ENCODE measurements at places on chromosomes 13 and 19.
A peak's percentile ranks its signal among the peaks of the same experiment; 100 is the strongest.

DNA sequence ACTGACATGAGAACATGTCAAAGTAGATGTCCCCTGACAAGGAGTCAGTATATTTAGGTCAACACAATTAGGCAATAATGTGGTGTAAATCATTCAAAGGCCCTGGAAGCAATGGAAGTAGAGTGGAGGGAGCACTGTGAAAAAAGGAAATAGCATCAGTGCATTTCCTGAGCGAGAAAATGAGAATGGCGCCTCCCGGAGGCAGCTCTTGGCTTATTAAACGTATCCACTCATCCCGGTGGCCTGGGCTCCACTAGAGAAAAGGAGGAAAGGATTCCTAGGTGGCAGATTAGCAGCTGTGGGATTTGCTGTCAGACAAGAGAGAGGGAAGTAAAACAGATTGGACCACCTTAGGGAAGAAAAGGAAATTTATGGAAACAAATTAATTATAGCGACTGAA is 173.7 kb upstream of the TMTC4 start:
- DNase-seq, result no peak

GRCh38 chr19:14368011-14368513 is 13.2 kb upstream of the ADGRE5 start:
- no peak for DNase-seq

GRCh38 chr19:18913466-18913865 is 5.7 kb downstream of the COPE start:
- DNase-seq, result no peak

GRCh38 chr19:51688671-51689571 is 4.2 kb upstream of the SPACA6 start:
- DNase-seq, result peak; percentile 99

- DNase-seq, result no peak
Measured at GRCh38 chr13:36210738-36211137, 3.6 kb downstream of the SOHLH2 start.

DNA sequence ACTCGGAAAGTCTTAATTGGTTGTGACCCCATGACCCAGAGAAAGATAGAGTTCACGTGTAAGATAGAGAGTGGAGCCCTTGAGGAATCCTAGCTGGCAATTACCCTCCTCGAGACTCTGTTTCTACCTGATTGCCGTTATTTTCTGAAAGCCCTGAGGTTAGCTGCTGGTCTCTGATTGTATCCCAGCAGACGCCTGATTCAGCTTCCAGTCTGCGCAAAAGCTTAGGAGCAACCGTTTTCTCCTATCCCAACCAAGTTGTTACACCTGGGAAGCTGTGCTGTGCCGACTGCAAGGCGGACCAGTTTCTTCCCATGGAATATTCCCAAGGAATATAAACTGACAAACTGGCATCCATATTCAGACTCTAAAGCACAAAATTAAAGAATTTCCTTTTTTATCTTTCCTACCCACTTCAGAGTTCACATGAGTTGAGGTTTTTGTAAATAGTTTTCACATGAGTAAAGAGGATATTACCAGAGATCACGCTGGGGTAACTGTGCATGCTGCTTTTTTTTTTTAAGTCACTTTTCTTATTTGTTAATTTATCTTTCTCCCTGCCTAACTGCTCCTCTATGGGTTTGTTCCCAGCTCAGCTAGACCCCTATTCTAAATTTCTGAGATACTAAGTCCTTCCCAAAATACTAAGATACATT is 1.5 kb upstream of the TRPC4 start:
- no peak for DNase-seq

DNA sequence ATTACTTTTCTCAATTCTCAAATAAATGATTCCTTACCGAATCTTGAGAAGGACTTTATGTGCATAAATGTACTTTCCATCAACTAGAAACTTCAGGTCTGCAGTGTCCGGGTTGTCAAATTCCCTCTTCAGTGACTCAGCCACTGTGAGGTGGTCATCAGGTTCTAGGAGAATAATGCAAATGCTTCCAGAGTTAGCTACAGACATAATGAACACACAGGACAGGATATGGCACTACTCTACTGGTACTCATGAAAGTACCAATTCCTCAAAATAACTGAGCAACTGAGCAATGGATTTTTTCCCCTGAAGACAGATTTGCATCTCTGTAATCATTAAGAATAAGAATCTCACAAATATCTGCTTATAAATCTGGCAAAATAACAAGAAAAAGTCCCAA is 31.2 kb downstream of the RCBTB2 start:
- DNase-seq, result no peak

GRCh38 chr13:91273675-91274074 is 73.8 kb upstream of the MIR17HG start:
- DNase-seq, result no peak

- no peak for DNase-seq
Measured at GRCh38 chr19:49019242-49019932, 2.5 kb upstream of the LHB start.

GRCh38 chr19:2327773-2328400 is 499 bp downstream of the LSM7 start:
- DNase-seq, result no peak

DNA sequence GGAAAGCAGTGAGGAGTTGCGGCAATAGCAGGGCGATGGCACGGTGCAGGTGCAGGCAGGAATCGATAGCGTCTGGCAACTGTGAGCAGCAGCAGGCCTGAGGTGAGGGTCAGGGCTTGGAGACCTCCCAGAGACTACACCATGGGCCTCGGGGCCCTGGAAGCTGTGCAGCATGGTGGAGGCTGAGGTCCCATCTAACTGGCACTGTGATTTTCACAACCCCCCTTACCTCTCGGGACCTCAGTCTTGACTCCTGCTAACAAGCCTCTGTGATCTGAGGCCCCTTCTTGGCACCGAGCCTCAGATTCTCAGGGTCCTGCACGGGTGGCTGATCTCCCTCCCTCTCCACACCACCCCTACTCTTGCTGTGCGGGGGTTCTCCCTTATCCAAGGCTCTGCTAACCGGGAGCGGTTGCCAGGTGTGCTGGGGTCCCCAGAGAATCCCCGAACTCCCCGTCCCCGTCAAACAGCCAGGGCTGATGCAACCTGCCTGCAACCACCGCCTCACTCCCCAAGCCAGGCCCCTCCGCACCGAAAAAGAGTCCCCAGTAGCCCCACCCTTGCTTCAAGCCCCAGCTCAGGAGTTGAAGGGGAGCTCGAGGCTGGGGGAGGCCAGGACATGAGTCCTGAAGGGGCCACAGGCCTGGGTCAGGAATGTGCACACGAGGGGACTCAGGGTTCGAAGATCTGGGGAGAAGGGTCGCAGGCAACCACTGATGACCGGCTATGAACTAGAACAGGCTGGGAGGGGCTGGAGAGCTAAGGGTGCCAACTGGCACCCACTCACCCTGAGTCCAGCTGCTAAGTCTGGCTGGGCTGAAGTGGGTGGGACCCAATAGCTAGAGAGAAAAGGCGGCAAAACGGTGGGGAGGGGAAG is 4.8 kb upstream of the ATF5 start:
- DNase-seq, result no peak

- DNase-seq, result no peak
Measured at GRCh38 chr13:32282096-32282711, 33.0 kb downstream of the ZAR1L start.

DNA sequence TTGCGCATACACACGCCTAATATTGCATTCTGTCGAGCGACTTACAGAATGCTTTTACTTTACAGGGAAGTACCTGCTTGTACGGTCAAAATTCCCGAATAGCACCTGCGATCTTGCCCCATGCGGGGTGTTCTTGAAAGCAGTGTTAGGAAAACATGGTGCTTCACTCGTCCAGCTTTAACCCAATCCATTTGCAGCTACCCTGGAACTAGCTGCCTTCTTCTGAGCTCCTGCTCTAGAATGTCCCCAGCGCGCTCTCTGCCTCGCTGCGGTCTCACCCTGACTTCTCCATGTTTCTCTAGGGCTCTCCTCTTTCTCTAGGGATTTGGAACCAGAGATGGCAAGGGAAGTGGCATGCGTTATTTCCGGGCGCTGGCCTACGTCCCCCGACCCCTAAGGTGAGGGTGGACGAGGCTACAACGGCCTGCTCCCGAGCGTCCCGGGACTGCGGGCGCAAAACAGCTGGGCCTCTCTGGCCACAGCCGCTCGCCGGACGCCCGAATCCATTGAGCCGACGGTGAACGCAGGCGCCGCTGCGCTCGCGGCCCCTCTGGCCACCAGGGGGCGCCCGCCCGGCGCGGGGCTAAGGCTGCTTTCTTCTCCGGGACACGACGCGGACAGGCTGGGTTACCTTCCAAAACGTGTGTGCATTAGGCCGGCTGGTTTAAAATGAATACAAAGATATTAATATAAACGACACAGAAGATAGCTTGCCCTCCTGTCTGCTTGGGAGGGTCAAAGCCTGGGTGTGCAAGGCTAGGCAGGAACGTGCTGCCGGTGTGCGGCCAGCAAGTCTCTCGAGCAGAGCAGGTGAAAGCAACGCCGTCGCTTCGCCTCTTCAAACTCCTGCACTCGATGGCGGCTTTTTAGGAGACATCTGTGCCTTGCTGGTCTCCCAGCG is 1.8 kb upstream of the SPRY2 start:
- peak; percentile 85 for DNase-seq

GRCh38 chr19:2062389-2062729 is 11.3 kb upstream of the MKNK2 start:
- DNase-seq, result no peak

DNA sequence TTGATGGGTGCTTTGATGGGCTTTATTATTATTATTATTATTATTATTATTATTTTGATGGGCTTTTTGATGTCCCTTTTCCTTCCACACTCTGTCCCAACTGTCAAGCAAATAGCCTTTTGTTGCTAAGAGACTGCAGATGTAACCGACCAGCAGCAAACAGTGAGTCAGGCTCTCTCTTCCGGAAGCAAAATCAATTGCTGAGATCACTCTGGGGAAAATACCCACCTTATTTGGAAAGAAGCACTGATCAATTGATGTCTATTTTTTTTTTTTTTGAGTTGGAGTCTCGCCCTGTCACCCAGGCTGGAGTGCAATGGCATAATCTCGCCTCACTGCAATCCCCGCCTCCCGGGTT is 2.9 kb downstream of the LDLR start:
- no peak for DNase-seq

DNA sequence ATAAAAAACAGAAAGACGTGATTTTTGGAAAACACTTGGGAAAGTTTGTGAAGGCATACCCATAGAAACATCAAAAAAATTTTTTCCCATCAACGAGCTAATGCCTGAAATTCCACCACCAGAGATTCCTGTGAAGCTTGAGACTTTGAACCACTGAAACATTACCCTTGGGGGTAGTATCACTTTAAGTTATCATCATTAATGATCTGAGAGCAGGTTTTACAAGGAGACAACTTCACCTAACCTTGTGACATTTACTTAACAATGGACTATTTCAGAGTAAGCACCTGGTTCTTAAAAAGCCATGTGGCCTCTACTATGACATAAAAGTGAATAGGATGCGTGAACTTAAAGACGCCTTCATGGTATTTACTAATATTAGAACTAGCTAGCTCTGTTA is 51.9 kb downstream of the DOCK9 start:
- DNase-seq, result no peak

- DNase-seq, result no peak
Measured at GRCh38 chr19:38650172-38650775, 2.8 kb downstream of the ACTN4 start.

- no peak for DNase-seq
Measured at GRCh38 chr13:42239644-42240043, 32.3 kb upstream of the AKAP11 start.

- no peak for DNase-seq
Measured at GRCh38 chr13:21362741-21363140, 96.4 kb downstream of the ZDHHC20 start.

GRCh38 chr13:30580852-30581502 is 36.7 kb upstream of the USPL1 start:
- DNase-seq, result no peak

- DNase-seq, result no peak
Measured at GRCh38 chr13:18953139-18953930, 228.3 kb downstream of the TUBA3C start.

DNA sequence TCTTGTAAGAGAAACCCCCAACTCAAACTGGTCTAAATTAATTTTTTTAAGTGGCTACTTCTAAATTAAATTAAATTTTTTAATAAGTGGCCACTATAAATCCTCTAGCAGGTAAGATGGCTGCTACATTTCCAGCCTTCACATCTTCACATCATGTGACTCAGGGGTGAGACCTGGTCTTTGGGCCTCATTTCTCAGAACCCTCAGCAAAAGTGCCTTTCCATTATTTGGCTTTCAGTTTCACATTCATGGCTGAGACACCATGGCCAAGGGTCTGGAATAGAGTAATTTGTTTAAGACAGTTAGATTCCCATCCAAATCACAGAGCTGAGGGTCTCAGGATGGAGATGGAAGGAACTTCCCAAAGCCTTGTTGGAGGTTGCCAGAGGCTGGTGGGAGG is 47.5 kb downstream of the DCT start:
- no peak for DNase-seq

DNA sequence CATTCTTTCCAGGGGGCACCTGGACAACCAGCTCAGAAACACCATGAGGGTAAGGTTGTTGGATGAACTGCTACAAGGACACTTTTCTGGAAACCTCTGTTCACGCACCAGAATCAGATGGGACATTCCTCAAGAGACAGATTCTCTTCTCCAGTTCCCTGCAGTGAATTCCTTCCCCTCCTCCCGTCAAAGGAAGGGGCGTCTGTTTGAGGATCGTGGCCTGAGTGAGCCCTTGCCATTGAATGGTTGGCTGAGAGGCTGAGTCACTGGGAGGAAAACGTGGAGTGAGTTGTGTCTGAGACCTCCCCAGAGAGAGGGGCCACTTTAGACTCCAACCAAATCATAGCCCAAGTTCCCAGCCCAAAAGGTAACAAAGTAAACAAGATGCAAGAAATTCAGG is 79.4 kb upstream of the ZNF507 start:
- DNase-seq, result no peak

GRCh38 chr19:10201176-10201575 is 6.4 kb upstream of the DNMT1 start:
- DNase-seq, result no peak

DNA sequence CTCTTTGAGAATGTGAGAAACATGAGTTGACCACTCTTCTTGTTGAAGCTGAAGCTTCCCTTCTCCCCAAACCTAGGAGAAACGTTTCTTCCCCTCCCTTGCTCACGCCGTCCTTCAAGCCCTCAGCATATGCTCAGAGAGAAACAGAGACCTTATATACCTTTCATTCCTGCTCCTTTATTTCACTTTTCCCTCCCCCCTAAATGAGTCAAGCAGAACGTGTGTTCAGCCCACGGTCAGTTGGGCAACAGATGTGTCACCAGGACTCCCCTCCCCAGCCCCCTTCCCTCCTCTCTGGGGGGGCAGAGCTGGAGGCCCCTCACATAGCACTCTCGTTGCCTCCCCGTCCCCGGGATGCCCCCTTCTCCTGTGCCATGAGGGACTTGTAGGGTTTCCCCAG is 8.6 kb downstream of the OR7C2 start:
- no peak for DNase-seq
